ENCODE measurements at places on chromosomes 12 and 14. TPM values are rescaled to one million over a fixed set of nuclear protein-coding genes. Genes with fewer than 3 reads are reported as not detected.

DPF3 gene
- 0.05 TPM for total RNA-seq

GOLGA5 gene
- 25.3 TPM for total RNA-seq

A2ML1 gene
- not detected for total RNA-seq

MGP gene
- total RNA-seq: not detected

DENND5B gene
- total RNA-seq: 11.8 TPM

SERPINA12 gene
- total RNA-seq: not detected

TAS2R42 gene
- not detected for total RNA-seq

GAS2L3 gene
- 7.5 TPM for total RNA-seq

CELA1 gene
- not detected for total RNA-seq

SMOC1 gene
- total RNA-seq: 18.2 TPM

TMPRSS12 gene
- not detected for total RNA-seq

MYRFL gene
- not detected for total RNA-seq

GALC gene
- total RNA-seq: 12.4 TPM

SBNO1 gene
- 21.1 TPM for total RNA-seq

RIPK3 gene
- total RNA-seq: not detected

PTPRQ gene
- total RNA-seq: 0.02 TPM

KLRK1 gene
- not detected for total RNA-seq

SLC6A15 gene
- 4.0 TPM for total RNA-seq

USP44 gene
- total RNA-seq: 0.17 TPM

MANSC4 gene
- total RNA-seq: not detected

PIWIL1 gene
- total RNA-seq: 0.05 TPM

RTL1 gene
- 0.26 TPM for total RNA-seq

DDN gene
- total RNA-seq: 0.50 TPM

GARIN6 gene
- total RNA-seq: not detected

C12orf54 gene
- total RNA-seq: not detected

KRT73 gene
- not detected for total RNA-seq

ACSM4 gene
- not detected for total RNA-seq

SLC5A8 gene
- total RNA-seq: not detected

OR10A7 gene
- not detected for total RNA-seq

ACAD10 gene
- total RNA-seq: 8.4 TPM

JPH4 gene
- total RNA-seq: 0.21 TPM

KLRC1 gene
- not detected for total RNA-seq

FAM186B gene
- 0.11 TPM for total RNA-seq

C14orf39 gene
- total RNA-seq: not detected

ADAM21 gene
- total RNA-seq: not detected

RAB21 gene
- 35.7 TPM for total RNA-seq

SLC25A47 gene
- total RNA-seq: not detected

TESPA1 gene
- total RNA-seq: not detected

DCAF5 gene
- total RNA-seq: 17.0 TPM

ANKRD33 gene
- 0.08 TPM for total RNA-seq

Data from A549 treated with AZD2906 at 1 μM for 4 hours (cell line).